ENCODE measurements at places on chromosomes 7 and 10.

DNA sequence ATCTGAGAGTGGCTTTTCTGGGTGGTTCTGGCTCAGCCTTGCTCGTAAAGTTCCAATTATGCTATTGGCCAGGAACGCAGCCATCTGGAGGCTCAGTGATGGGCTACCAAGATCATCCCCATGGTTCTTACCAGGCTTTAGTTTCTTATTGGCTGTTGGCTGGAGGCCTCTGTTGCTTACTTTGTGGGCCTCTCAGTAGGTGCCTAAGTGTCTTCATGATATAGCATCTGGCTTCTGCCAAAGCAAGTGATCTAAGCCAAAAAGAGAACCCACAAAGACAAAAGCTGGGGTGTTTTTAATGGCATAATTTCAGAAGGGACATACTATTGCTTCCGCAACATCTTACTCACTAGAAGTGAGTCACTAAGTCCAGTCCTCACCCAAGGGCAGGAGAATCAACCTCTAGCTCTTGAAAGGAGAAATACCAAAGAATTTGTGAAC, 132.0 kb upstream of the MDFIC start:
- no peak for DNase-seq

- no peak for DNase-seq
Observed at GRCh38 chr10:129123428-129123827, 343.6 kb upstream of the MGMT start.

DNA sequence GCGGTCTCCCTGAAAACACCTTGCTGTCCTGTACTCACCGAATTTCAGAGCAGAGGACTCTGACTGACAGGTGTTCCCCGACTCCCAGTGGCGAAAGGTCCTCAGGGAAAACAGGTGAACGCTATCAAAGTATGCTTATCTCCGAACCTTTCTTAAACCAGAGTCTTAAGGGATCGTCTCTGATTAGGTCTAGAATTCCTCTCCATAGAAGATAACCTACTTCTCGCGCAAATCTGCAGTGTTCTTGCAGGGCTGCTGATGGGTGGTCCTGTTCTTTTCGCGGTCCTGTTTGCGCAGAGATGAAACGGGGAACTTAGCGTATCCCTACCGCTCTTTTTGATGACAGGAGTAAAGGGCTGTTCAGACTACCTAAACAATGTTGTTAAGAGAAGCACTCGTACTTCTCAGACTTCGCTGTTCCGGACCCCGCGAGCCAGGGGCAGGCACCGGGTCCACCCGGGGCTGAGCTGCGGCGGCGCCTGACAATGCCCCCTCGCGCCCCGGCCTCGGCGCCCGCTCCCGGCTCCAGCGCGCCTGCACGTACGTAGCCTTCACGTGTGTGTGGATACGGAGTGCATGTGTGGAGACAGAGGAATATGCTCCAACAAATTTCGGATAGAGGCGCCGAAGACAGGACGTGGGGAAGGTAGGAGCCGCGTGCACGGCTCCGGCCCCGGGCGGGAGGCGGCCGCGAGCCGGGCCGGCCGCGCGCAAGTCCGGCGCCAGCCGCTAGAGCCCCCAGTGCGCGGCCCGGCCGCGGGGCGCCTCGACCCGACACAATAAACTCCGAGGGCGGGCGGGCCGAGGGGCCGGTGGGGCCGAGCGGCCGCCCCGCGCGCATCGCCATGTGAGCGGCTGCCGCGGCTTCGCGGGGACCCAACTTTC, 766 bp upstream of the ZMYND11 start:
- no peak for DNase-seq

DNA sequence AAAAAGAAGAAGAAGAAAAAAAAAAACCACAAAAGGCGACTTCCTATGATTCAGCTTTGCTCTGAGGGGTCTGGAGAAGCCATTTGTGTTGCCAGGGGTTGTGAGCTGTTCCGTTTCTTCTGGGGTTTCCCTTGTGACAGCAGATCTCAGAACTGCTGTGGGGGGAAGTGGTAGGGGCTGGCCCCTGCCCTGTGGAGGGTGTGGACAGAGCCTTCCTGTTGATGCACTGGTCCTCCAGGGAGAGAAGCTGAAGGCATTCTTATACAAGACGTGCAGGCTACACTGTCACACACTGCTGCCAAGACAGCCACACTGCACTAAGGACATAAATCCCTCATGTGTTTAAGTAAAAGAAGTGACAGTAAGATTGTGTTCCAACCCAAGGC, 17.3 kb upstream of the CSGALNACT2 start:
- peak; percentile 27 for DNase-seq

- DNase-seq = no peak
Observed at GRCh38 chr7:117084286-117084685, 131.0 kb downstream of the ST7 start.

DNA sequence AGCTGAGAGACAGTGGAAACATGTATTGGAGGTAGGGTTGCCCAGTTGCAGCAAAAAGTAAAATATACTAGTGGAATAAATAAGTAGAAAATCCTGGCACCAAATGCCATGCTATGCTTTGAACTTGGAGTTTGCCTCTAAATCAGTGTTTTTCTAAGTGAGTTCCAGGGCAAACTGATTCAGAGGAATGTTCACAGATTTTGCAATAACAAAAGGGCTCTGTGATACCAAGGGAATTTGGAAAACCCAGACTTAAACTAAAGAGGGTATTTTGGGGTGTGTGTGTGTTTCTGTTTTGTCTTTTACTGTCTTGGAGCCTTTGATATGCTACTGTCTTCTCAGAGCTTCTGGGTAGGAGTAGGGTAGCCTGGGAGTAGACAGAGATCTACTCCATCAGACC, 39.9 kb downstream of the SLC26A4 start:
- no peak for DNase-seq

DNA sequence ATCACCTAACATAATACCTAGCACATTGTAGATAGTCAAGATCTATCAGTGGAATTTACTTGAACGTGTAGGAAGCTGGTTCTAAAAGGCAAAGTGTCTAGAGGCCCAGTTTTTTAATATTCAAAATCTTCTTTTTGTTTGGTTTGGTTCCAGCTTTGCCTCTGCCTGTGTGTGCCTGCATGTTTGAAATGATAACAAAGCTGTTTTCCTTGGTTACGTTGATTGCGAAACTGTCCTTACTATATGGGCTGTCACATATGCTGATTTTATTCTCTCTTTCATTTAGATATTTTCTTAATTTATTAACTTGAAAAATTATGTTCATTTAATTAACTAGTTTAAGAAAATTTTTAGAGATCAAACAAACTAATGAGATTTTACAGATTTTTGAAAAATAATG, 237.3 kb downstream of the SEMA3A start:
- no peak for DNase-seq

DNA sequence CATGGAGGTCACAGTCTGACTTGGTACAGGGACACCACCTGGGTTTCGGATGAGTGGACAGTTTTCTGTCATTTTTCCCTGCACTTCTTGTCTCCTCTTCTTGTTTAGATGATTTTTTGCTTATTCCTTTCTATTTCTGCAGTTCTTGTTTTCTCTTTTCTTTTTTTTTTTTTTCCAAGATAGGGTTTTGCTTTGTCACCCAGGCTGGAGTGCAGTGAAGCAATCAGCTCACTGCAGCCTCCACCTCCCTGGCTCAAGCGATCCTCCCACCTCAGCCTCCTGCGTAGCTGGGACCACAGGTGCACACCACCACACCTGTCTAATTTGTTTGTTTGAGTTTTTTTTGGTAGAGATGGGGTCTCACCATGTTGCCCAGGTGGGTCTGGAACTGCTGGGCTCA, 49.7 kb upstream of the RASGEF1A start:
- DNase-seq = no peak

DNA sequence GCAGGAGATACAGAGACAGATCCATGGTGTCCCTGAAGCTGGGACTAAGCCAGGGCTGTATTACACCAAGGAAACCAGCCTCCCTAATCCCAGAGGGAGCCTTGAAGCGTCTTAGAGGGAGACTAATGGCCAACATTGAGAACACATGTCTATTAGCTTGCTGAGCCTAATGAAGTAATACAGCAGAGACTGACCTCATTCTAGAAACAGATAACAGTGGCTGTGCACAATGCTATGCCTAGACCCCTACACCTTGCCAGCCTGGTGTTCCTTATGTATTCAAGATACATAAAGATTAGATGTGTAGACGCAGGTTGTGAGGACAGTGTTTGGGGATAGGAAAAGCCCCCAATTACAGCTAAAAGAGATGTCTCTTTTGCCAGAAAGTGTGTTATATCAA, 19.1 kb downstream of the GRM8 start:
- no peak for DNase-seq

- DNase-seq = no peak
Observed at GRCh38 chr7:146388928-146389327, 272.3 kb downstream of the CNTNAP2 start.

- DNase-seq = no peak
Observed at GRCh38 chr10:130737621-130738020, 573.9 kb downstream of the TCERG1L start.

- no peak for DNase-seq
Observed at GRCh38 chr7:95454438-95455045, 19.7 kb upstream of the PON2 start.

- DNase-seq = no peak
Observed at GRCh38 chr10:73262105-73262730, 9.8 kb upstream of the MRPS16 start.

DNA sequence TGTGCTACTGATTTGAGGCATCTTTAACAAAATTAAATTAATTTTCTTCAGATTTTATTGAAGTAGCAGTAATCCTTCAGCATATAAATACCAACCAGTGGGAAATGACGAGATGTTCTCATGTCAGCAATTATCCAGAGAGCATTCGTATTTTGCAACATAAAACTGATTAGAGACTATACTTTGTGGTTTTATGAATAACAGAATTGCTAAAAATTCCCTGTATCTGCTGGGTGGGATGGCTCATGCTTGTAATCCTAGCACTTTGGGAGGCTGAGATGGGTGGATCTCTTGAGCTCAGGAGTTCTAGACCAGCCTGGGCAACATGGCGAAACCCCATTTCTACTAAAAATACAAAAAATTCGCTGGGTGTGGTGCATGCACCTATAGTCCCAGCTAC, 56.9 kb downstream of the ATAD1 start:
- no peak for DNase-seq

- no peak for DNase-seq
Observed at GRCh38 chr7:15995027-15995426, 308.5 kb upstream of the MEOX2 start.

DNA sequence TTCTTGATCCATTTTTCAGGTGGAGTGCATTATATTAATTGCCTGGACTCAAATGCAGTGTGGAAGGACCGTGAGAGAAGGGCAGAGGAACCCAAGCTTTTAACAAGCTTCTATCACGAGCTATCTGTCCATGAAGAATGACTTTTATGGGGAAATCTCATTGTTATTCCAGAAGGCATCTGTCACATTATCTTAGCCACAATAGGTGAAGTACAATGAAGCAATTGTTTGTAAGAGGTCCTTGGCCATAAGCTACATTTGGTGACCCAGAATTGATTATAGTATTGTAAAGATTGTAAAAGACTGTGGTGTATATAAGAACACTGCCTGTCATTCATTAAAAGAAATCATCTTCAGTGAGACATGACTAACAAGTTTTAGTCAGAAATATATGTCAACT, 58.6 kb upstream of the RELN start:
- no peak for DNase-seq

GRCh38 chr10:100660945-100661344, 84.4 kb upstream of the PAX2 start:
- no peak for DNase-seq

- no peak for DNase-seq
Observed at GRCh38 chr7:75531359-75531821, 39.3 kb downstream of the SPDYE5 start.

DNA sequence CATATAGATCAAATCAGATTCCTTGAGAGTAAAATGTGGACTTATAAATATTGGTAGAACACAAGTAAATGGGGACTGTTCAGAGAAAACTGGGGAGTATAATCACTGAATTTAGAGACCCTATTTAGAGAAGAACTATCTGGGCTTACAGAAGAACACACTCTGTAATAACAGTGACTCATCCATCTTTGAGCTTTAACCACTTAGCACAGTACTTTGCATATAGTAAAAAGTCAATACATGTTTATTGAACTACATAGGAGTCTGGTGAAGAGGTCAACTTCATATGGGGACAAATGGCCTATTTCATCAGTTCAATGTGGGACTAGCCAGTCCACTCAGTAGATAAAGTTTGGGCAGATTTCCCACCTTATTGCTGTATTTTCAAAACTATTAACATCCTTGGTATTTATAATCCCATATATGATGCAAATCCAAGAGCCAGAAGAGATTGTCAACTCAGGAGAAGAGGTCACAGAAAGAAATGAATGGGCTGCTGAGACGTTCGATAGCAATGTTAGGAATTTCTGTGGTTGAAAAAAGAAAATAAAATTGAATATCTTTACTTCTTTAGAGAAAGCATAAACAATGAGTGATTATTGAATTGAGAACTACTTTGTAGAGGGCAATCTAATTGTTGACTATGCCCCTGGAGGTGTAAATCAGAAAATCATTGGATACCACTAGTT, 119.3 kb upstream of the CACNA2D1 start:
- no peak for DNase-seq

GRCh38 chr7:71408271-71408670, 276.3 kb downstream of the GALNT17 start:
- DNase-seq = no peak

DNA sequence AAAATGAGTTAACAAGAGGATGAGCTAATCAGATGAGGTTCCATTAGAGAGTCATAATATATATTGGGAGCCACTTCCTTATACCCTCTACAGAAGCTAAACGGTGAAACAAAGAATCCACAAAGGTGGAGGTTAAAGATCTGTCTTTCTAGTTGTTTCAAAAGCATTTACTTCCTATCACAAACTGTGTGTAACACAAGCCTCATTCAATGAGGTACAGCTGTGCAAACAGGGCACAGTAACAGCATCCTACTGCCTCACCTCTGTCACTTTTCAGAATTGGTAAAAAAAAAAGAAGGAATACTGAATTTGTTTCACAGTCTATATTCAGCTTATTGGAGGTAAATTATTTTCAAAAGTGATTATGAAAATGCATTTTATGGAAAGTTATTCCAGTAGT, 128.7 kb downstream of the AGMO start:
- no peak for DNase-seq

- DNase-seq = no peak
Observed at GRCh38 chr10:27687326-27687725, 58.3 kb downstream of the MKX start.

GRCh38 chr7:145082366-145083161, 246.7 kb upstream of the TPK1 start:
- no peak for DNase-seq

- no peak for DNase-seq
Observed at GRCh38 chr10:14389981-14390590, 59.4 kb upstream of the FRMD4A start.

GRCh38 chr10:48882881-48883280, 56.8 kb downstream of the LRRC18 start:
- no peak for DNase-seq

- DNase-seq = no peak
Observed at GRCh38 chr10:113097036-113097435, 147.0 kb downstream of the TCF7L2 start.

DNA sequence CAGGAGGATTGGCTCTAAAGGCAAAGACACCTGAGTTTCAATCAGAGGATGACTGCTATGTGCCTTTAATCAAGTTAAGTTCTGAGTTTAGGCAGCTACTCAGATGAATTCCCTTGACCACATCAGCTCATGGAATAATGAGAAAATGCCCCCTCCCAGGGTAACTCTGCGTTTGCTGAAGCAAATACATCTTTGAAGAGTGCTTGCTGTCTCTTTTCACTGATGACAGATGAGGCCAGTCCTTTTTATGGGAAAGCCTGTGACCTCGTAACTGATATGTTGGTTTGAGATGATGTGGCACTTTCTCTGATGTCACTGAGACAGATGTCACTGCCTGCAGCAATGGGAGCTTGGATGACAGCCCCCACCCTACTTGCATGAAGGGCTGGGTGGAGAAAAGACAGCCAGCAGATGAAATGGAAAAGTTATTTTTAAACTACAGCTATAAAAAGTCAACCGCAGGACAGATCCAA, 43.7 kb upstream of the DGKI start:
- no peak for DNase-seq
